ENCODE measurements at places on chromosomes 6 and 20.

- no peak for DNase-seq
These were observed 492.0 kb upstream of the MARCKS start for GRCh38 chr6:113365191-113365590.

DNA sequence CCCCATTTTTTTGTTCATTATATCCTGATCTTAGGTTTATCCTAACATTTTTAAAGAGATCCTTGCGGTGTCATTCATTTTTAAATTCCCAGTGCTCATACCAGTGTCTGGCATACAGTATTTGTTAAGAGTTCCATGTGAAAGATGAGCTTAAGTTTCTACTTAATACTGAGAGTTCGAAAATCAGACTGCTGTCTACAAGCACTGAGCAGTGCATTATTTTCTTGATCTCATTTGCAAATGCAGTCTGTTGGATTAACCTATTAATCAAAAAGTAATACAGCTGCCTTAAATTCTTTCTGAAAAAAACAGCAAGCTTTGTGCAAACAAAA, 663 bp downstream of the COQ3 start:
- no peak for DNase-seq

DNA sequence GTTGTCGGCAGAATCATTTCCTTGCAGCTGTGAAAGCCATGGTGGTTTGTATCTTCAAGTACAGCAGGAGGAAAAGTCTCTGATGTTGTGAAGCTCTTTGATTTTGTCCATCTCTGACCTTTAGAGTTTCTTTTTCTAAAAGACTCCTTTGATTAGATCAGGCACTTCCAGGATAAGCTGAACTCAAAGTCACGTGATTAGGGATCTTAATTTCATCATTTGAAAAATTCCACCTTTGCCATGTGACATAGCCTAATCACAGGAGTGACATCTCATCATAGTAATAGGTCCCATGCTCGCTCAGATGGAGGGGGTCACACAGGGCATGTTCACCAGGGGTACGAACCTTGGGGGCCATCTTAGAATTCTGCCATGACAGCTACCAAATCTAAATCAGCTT, 441.5 kb upstream of the CDH4 start:
- DNase-seq: no peak

- DNase-seq: no peak
These were observed 691.8 kb downstream of the QKI start for GRCh38 chr6:164106345-164106769.

GRCh38 chr6:5567890-5568289, 306.6 kb downstream of the FARS2 start:
- no peak for DNase-seq

DNA sequence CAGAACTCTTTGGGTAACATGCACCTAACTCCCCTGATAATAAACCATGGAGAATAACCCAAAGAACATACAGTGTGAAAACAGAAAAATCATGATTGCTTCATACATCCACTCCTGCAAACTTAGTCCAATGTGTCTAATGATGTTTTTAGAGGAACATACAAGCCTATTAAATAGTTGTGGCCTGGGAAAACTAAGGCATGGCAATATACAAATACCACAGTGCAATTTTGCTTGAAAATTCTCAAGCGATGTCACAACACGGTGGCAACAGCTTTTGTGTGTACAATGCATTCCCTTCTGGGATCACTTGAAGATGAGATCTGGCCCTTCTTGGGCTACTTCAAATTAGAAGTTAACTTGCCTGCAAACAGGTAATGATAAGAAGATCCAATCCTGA, 16.7 kb downstream of the MAP3K5 start:
- DNase-seq: no peak

- DNase-seq: no peak
These were observed 29.8 kb downstream of the TPD52L1 start for GRCh38 chr6:125183391-125183790.

DNA sequence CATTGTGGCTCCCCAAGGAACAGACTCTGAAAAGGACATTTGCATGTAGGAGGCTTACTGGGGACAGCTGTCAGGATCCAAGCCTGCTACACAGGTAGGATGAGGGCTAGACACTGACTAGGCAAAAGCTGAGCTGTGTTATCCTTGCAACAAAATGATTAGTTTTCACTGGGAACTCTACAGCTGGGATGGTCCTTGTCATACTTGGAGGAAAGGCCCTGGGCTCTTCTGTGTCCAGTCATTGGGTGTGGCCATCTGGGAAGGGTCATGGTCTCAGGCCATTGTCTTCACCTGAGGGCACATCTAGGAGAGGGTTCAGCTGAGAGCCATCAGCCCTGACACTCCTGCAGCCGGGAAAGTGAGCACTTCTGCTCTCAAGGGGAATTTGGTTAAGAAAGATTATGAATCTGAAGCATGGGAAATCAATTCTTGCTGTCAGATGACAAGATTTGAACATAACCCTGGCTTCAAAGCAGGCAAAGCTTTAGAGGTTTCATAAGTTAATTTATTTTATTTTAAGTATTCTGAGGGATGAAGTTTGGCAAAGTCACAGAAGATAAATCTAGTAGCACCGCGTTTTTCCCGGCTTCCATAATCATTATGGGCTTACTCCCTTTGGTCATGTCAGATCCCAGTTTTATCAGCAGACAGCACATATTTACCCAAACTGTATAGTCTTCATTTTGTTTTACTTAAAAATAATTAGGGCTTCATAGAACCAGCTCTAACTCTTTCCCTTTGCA, 78.4 kb upstream of the SLC22A23 start:
- no peak for DNase-seq

DNA sequence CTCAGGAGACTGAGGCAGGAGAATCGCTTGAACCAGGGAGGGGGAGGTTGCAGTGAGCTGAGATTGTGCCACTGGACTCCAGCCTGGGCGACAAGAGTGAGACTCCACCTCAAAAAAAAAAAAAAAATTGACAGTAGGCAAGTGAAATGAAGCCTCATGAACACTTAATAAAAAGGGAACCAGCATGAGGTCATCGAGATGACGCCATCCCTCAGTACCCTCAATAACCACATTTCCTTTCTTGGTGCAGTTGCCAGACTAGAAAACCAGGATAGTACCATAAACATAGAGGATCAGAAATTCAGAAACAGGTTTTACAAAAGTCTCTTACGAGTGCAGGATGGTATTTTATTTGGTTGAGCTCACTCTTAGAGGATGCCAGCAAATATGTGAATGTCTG, 584.1 kb downstream of the MAFB start:
- no peak for DNase-seq
